ENCODE measurements at places on chromosomes 3 and 15.

DNA sequence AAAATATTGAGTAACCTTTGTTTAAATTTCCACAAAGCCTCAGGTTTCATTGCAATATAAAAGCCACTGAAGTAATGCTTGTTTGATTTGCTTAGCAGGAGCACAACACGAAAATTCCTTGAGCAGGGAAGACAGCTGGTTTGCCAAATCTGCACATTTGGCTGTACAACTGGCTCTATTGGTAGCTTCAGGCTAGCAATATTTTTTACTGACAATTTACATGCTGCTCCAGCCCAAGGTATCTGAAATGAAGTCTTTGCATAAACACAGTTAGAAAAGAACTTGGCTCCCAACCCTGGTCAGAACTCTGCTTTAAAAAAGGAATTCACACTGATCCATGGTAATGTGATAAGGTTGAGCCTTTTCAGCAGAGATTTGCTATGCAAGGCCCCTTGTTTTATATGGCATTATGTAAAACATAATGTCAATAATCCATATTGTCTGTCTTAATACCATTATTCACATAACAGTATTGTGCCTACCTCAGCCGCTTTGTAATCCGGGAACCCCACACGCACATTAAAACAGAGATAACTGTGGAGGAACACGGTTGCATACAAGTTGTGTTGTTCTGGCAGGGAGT lies 55.7 kb upstream of the CHL1 start:
- no peak for DNase-seq

DNA sequence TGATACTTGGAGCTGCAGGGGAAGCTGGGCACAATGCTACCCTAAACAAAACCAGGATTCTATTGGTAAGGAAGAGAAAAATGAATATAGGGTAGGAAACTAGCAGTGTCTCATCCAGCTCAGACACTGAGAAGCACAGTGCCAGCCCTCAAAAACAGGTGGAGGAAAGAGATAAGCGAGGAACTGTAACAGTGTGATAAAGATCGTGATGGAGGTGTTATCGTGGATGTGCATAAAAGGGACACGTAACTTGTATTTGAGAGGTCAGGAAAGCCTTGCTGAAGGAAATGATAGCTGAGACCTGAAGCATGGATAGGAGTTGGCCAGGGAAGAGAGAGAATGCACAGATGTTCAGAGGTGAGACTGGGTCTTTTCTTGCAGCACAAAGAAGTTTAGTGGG lies 27.4 kb downstream of the MIX23 start:
- no peak for DNase-seq

GRCh38 chr3:16297997-16298885 lies 33.2 kb downstream of the OXNAD1 start:
- no peak for DNase-seq

DNA sequence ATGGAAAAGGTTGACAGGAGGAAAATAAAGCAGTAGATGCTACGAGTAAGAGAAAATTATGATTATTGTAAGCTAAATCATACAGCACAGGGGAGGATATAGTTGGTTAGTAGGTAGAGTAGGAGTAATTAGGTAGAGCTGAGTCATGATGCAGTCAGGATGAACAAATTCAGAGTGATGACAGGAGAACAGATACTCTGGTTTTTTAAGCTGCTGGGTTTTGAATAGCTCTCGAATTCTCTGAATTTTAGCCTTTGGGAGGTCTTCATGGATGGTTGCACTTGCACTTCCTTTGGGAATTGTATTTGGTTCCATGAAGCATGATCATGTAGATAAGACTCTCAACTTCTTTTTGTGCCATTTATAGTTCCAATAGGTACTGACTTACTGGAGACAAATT lies 96.2 kb downstream of the ECT2 start:
- DNase-seq = no peak

DNA sequence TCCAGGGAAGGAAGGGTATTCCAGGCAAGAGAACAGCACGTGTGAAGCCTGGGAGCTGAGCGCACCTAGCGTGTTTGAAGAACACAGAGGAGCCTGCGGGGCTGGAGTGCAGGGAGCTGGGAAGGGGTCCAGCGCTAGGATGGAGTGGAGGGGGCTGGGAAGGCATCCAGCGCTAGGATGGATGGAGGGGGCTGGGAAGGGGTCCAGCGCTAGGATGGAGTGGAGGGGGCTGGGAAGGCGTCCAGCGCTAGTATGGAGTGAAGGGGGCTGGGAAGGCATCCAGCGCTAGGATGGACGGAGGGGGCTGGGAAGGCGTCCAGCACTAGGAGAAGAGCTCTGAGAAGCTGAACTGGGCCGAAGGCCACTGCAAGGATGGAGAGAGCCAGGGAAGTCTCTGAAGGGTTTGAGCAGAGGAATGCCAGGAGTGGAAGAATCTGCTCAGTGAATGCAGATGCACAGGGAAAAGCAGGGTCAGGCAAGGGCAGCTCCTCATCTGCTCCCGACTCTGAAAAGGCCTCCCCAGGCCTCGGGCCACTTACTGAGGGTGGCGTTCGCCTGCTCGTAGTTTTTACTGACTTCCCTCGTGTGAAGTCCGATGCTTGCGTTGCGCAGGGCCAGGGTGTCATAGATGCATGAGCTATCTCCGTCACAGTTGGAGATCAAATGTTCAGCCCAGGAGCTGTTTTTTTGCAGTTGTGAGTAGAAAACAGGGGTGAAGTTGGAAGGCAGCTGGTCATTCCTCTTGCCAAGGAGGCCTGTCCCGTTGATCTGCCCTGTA lies 39.8 kb downstream of the MUC20 start:
- DNase-seq = no peak

DNA sequence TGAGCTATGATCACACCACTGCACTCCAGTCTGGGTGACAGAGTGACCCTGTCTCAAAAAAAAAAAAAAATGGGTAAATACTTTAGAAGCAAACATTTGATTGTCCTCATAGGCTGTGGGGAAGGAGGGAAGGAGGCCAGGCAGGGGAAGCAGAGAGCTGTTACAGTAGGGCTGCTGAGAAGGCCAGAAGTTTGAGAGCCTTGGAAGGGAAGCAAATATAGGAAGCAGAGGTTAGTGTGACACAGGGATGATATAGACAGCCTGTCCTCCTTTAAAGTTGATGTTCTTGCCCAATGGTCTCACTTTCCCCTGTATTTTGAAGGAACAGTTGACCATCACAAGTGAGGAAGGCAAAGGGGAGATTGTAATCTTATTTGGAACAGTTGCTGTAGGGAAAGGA lies 5.3 kb upstream of the ALPK3 start:
- DNase-seq = no peak

DNA sequence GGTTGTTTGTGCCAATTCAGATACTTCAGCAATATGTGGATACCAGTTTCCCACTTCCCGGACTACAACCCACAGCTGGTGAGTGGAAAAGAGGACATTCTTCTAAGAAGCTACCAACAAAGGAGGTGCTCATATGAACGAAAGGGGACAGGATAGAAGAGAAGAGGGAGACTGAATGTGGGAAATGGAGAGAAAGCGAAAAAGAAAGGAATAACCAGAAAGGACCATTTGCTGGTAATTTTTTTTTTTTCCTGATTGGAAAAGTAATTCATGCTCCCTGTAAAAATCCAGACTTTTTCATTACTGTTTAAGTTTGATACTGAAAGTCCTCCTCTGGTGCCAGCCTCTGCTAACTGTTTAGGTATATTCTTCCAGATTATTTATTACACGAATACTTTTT lies 1.5 kb upstream of the CHAC1 start:
- no peak for DNase-seq

DNA sequence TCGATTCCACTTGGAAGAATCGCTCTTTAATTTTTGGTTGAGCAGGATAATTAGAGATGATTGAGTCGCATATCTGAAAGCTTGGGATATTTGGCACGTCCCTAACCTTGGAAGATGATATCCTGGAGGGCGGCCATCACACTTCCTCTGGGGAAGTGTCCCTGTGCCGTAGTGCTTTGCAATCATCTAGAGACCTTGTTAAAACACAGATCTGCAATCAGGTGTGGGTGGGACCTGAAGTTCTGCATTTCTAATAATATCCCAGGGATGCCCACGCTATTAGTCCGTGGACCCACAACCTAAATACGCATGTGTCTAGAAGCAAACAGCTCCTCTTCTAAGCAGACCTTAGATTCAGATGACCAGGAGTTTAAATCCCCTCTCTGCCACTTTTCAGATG lies 20.5 kb downstream of the MYO1E start:
- DNase-seq = no peak

DNA sequence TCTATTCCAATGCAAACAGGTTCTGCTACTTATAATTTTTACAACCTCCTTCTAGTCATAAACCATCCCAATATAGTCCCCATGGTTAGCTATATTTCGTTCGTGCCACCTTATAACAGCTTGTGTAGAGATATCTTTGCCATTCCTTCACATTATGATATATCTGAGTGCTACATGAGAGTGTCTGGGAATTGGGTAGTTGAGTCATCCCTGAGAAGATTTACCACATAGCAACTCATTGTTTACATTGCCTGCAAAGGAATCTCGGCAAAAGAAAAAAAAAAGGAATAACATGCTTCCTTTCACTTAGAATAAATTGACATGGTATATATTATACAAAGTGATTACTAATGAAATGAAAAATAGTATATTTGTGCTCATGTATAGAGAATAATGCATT lies 86.0 kb upstream of the VGLL3 start:
- DNase-seq = no peak

DNA sequence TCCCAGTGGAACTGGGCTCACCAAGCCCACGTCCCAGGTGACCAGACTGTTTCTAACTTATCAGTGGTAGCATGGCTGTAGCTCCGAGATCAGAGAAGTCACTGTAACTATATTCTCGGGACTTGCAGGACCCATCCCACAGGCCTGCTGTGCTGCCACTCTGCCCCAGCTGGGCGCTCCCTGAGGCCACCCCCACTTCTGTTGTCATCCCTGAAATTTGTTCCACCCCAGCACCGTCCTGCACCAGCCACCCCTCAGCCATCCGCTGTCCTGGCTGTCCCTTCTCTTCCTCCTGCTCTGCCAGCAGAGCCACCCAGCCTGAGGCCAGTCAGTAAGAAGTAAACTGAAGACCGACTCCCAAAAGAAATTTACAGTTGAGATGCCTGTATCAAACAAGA lies 33.0 kb upstream of the VILL start:
- DNase-seq = no peak
